ENCODE measurements at places on chromosomes 4 and X. TPM values are rescaled to one million over a fixed set of nuclear protein-coding genes. Genes with fewer than 3 reads are reported as not detected.

Gene FRMPD4
- total RNA-seq: not detected

Gene KIF4A
- not detected for total RNA-seq

Gene USP9X
- total RNA-seq: 32.1 TPM

Gene TXK
- total RNA-seq: not detected

Gene CD38
- total RNA-seq: 0.29 TPM

Gene PPP2R2C
- 32.0 TPM for total RNA-seq

Gene ADH1A
- 5.0 TPM for total RNA-seq

Gene ETDC
- total RNA-seq: not detected

Gene CCNG2
- total RNA-seq: 67.0 TPM

Gene PCSK1N
- total RNA-seq: 15.9 TPM

Gene TEX13C
- not detected for total RNA-seq

Gene CLCN3
- 39.5 TPM for total RNA-seq

Gene CLTRN
- not detected for total RNA-seq

Gene AFM
- not detected for total RNA-seq

Gene NDNF
- 6.3 TPM for total RNA-seq

Gene TRIM60
- total RNA-seq: not detected

Gene IL21
- not detected for total RNA-seq

Gene NALF2
- total RNA-seq: not detected

Gene PTCHD1
- 12.6 TPM for total RNA-seq

Gene XAGE1A
- not detected for total RNA-seq

Gene NEXMIF
- 10.0 TPM for total RNA-seq

Gene NPNT
- total RNA-seq: 69.9 TPM

Gene ZRSR2
- 1.8 TPM for total RNA-seq

Gene MAOA
- 90.6 TPM for total RNA-seq

Gene SPATA18
- total RNA-seq: under 0.01 TPM

Gene NEUROG2
- total RNA-seq: not detected

Gene NUDT11
- total RNA-seq: 10.9 TPM

Gene SUPT20HL2
- not detected for total RNA-seq

Gene TMEM47
- total RNA-seq: 80.2 TPM

Gene IL1RAPL1
- total RNA-seq: not detected

Gene SOWAHB
- total RNA-seq: not detected

Gene SPANXN3
- not detected for total RNA-seq

Gene FGFBP1
- not detected for total RNA-seq

Gene C4orf17
- not detected for total RNA-seq

Gene STS
- 6.0 TPM for total RNA-seq

Gene MMAA
- 0.88 TPM for total RNA-seq

Gene SMIM31
- total RNA-seq: not detected

Gene EMCN
- total RNA-seq: 84.1 TPM

Gene TMEM150C
- 3.1 TPM for total RNA-seq

Gene NLGN3
- not detected for total RNA-seq

Gene UFSP2
- total RNA-seq: 65.5 TPM

All from uterus (tissue), 4 donors.